Right ventricle myocardium superior (tissue), 1 donor: ENCODE measurements at places on chromosomes 7 and 10.

- DNase-seq = peak; percentile 85
Measured at GRCh38 chr10:11685787-11686218, 56.4 kb upstream of the ECHDC3 start.

DNA sequence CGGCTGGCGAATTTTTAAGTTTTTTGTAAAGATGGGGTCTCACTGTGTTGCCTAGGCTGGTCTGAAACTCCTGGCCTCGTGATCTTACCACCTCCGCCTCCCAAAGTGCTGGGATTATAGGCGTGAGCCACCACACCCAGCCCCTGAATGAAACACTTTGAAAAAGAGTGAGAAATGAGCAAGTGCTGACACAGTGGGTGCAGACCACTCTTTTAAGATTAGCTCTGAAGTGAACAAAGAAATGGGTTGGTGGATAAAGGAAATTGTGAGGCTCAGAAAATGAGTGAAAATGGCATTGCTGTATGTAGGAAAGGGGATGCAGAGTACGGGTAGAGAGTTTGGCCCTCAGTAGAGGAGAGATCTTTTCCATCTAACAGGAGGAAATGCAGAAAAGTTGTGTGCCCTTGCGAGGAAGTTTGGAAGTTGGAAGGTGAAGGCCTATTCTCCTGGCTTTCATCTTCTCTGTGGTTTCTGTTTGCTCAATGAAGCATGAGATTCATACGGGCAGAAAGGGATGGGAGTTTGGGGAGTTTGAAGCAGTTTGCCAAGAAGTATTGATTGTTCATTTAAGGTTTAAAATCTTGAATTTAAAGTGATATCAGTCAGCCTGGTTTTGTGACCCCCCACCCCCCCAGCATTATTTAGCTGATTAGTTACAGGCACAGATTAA, 11.0 kb downstream of the MAPK8 start:
- DNase-seq = no peak

DNA sequence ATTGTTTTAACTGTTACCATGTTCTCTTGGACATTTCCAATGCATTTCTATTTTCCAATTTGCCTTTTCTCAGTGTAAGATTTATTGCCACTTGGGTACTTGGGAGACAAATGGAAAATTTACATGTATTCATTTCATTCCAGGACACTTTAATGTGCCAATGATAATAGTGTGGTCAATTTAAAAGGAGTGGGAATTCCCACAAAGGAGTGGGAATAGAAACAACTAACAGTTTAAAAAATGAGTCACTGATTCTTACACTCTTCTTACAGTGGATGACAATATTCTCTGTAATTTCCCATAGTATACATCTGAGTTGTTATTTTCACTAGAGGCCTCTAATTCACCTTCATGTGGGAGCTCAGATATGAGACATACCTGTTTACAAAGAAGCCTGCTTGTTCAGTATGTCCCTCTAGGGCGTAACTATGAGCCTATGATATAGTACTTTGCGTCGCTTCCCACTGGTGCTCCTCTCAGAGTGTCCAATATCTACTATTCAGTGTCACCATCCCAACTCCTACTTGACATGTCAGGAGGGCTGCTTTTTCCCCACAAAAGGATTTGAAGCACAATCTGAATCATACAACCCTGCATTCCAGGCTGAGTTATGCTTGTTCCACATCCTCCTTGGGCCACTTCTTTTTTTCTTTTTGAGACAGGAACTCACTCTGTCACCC, 301.3 kb downstream of the PHTF2 start:
- no peak for DNase-seq

- no peak for DNase-seq
Measured at GRCh38 chr7:159201722-159202330, 57.2 kb upstream of the VIPR2 start.

- no peak for DNase-seq
Measured at GRCh38 chr7:158672975-158673374, 31.6 kb downstream of the NCAPG2 start.

DNA sequence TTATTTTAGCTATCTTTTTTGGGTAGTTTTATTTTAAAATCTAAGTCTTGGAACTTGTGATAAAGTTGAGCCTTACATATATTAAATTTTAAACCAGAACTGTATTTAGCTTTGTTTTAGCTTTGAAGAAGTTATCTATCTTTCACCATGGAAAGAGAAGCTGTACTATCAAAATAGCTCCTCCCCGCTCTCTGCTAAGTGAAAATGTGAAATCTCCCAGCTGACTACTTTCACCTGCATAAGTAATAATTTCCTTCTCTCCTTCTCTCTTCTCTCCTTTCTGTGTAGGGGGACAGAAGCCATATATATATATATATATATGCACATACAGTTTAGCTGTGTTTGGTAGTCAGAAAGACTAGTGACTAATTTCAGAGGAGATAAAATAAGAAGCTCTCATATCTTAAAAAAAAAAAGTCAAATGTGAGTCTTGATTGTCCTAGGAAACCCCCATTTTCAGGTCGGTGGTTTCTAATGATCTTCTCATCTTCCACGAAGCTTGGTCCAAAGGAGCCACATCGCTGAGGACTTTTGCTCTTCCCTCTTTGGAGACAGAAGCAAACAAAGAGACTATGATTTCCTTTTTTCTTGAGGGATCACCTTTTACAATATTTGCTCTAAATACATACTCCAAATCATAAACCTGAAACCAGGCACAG, 30.6 kb upstream of the GDI2 start:
- no peak for DNase-seq

DNA sequence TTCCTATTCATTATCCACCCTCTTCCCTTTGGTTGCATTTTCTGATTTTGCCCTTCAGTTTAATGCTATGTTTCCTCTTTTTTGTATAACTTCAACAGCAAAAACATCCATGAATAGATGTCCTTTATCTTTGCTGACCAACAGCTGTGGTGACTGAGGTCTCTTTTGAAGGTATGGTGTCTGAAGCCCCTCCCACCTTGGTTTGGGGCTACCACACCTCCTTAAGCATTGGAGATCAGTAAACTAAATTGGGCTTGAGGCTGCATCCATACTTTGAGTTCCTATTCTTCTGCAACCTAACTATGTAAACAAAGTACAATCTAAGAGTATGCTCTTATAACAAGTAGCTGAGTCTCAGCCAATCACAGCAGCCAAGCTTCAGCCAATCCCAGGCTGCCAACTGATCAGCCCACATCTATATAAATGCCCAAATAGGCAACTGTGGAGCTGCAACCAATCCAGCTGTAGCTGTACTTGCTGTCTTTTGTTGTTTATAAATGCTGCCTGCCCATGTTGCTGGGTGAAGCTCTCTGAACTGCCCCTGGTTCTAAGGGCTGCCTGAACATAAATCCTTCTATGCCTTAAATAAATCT, 69.4 kb upstream of the PDLIM1 start:
- no peak for DNase-seq

DNA sequence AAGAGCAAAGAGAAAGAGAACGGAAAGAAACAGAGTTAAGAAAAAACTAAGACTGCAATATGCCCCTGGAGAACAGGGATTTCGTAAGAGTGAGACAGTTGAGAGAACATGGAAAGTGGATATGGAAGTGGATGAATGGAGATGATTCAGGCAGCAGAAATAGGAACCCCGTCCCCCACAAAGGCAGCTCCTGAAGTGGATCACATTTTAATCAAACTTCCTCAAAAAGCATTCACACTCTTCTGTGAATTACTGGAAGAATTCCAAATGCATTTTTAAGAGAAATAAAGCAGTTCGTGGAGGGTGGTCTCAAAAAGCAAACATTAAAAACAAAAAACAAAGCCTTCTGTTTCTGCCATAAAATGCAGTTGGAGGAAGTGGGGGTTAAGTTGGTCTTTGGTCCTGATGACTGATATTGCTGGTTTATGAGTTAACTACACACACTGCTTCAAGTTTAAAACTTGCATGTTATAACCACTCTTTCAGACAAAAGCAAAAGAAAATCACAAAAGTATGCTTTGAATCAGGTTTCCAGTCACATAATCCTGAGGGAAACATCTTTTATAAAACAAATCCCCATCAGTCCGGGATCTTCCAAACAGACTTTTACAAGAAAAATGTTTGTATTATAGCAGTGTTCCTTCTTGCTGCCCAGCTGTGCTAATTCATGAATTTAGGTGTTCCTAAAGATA, 214.3 kb downstream of the FANK1 start:
- no peak for DNase-seq

GRCh38 chr7:6375348-6376101, 72.2 kb downstream of the DAGLB start:
- no peak for DNase-seq

DNA sequence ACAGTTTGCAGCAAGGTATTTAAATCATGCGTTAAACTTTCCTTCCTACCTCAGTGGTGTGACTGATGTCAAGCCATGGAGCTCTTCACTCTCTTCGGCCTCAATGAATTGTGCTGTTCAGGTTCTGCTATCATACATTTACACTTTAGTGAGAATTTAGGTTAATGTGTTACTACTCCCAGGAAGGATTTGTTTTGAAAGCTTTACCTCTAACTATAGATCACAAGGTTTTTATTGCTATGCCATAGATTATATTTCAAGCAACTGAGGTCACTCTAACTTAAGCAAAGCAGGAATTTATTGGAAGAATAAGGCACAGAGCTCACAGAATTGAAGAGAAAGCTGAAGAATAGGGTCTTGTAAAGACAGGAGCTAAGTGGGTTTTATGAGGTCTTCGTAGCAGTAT, 11.0 kb upstream of the ADD3 start:
- DNase-seq = no peak

DNA sequence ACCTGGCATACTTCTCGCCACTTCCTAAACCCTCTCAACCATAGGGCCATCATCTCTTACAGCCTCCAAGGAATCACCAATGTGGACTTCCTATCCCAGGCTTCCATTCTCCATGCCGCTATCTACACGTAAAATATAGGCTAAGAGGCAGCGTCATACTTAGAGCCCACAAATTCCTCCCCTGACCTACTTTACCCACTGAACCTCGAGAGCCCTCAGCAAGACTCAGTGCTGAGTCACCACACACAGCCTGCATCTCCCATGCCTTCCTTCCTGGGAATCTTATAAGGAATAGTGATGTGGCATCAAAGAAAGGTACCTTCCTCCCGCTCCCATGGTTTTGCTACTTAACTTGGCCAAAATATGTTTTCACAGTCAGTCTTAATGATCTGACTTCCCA, 435.6 kb upstream of the NFE2L3 start:
- DNase-seq = no peak

DNA sequence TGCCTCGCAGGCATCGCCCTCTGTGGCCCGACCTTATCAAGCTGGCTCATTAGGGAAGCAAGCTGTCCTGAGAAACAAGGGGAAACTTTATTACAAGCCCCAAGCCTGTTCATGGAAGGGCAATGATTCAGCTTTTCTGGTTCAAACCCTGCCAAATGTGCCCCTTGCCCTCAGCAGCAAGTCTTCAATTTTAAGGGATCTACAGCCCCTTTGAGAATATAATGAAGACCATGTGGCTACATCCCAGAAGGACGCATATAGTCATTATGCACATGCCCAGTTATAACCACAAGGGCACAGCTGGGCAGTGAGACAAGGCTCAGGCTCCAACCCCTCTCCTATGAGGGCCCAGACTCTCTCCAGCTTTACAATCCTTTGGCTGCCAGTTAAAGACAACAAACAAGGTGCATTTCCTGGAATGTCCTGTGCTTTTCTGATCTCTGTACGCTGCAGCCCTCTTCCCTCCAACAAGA, 56.7 kb downstream of the DDC start:
- DNase-seq = no peak

GRCh38 chr10:112390125-112390703, 16.3 kb downstream of the ACSL5 start:
- DNase-seq = no peak

- no peak for DNase-seq
Measured at GRCh38 chr10:80530251-80530650, 7.5 kb upstream of the SH2D4B start.

- DNase-seq = no peak
Measured at GRCh38 chr10:287814-288213, 152.6 kb downstream of the ZMYND11 start.

GRCh38 chr7:81503336-81503735, 266.5 kb downstream of the HGF start:
- DNase-seq = no peak

GRCh38 chr7:24797270-24797669, 40.0 kb upstream of the GSDME start:
- DNase-seq = no peak
